ENCODE measurements at places on chromosomes 7 and 10. TPM values are rescaled to one million over a fixed set of nuclear protein-coding genes. Genes with fewer than 3 reads are reported as not detected.

Gene TAS2R41
- total RNA-seq: not detected

Gene CLDN3
- not detected for total RNA-seq

Gene LLCFC1
- total RNA-seq: not detected

Gene SPDYE1
- not detected for total RNA-seq

DNA sequence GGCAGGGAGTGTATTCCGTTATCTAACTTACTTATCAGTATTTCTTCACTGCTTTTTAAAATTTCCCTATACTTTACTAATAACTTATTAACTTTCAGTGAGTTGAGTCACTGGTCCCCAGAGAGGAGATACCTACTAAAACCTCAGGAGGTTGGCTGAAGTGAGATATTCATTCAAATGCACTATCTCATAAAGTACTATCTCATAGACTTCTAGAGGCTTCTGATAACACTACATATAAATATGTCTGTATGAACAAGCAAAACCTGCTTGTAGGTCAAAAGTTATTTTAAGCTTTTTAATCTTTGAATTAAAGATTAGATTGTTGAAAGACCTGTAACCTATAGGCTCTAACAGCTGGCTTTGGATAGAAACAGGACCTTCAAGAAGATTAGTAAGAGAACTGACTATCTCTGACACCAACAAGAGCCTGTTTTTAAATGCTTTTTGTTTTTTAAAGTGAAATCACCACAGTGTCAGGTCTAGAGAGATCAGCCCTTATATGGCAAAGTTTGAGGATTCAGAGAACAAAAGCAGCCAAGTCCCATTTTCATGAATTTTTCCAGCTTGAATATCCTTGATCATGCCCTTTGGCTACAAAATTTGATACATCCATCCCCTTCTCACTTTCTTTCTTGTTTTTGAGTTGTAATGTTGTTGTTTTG, 242.2 kb downstream of the ARL4A start:
- no peaks in the 10 kb centered on the region for H3K27me3 ChIP-seq
- H3K36me3 ChIP-seq: no peaks in the 10 kb centered on the region
- H3K4me3 ChIP-seq: no peak overlapping the region
- H3K4me1 ChIP-seq: peaks cover 4% of the 10 kb centered on the region
- no peak for DNase-seq
- H3K27ac ChIP-seq: no peak overlapping the region

- no peak overlapping the region for H3K4me3 ChIP-seq
- H3K27me3 ChIP-seq: no peaks in the 10 kb centered on the region
- no peak overlapping the region for H3K27ac ChIP-seq
- DNase-seq: no peak
- peaks cover 13% of the 10 kb centered on the region for H3K4me1 ChIP-seq
Observed at GRCh38 chr7:44112231-44112996, 8.3 kb downstream of the AEBP1 start.

- no peaks in the 10 kb centered on the region for H3K27me3 ChIP-seq
- H3K36me3 ChIP-seq: no peaks in the 10 kb centered on the region
- H3K4me3 ChIP-seq: no peak overlapping the region
Observed at GRCh38 chr7:110291430-110291829, 799.5 kb upstream of the LRRN3 start.

DNA sequence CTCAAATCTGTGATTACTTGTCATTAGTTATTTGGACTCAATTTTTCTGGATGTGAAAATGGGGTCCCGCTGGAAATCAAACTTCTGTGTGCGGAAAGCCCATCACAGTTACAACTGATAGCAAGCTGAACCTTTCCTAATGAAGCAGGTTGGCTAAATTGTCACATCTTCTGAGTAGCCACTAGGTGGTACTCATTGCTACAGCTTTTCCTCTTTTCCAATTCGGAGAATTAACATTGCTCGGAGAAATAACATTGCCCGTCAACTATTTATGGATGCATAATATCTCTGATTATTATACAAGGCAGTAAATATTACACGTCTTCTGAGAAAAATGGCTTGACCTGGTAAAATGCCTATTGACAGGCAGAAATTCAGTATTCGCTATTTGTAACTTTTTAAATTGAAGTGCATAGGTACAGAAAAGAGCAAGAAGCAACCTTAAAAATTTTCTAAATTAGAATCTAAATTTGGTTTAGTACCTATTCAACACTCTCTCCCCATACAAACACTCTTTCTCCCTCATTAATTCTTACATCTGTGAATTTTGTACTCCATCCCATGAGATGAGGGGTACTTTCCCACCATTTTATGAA, 17.3 kb upstream of the BLOC1S2 start:
- H3K4me1 ChIP-seq: no peaks in the 10 kb centered on the region
- H3K27me3 ChIP-seq: peaks cover 73% of the 10 kb centered on the region
- H3K4me3 ChIP-seq: no peak overlapping the region
- no peak for DNase-seq
- H3K27ac ChIP-seq: no peak overlapping the region

DNA sequence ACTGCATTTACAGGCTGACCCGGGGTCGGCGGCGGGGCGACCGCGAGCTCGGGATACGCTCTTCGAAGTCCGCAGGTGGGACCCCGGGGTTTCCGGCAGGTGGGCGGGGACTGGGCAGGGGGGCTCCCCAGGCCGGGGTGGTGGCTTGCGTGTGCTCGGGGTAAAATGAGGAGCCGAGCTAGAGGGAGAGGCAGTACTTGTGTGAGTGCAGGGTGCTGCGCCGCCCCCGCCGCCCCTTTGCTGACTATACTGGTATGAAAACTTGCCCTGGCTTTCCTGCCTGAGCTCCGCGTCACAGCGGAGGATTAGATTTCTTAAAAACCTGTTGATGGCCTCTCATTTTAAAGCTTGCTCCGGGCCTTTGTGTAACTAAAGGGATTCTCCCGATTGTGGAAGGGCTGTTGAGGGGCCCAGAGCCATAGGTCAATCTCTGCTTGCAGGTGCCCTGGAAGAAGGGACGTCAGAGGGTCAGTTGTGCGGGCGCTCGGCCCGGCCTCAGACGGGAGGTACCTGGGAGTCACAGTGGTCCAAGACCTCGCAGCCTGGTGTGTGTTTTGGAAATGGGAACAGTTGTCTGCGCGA, 488 bp downstream of the ARMC10 start:
- peak overlapping the region; percentile 94 for H3K4me3 ChIP-seq
- peaks cover 21% of the 10 kb centered on the region for H3K4me1 ChIP-seq
- H3K27ac ChIP-seq: peak overlapping the region; percentile 92
- H3K27me3 ChIP-seq: no peaks in the 10 kb centered on the region
- no peak for DNase-seq
- H3K36me3 ChIP-seq: peaks cover 4% of the 10 kb centered on the region

DNA sequence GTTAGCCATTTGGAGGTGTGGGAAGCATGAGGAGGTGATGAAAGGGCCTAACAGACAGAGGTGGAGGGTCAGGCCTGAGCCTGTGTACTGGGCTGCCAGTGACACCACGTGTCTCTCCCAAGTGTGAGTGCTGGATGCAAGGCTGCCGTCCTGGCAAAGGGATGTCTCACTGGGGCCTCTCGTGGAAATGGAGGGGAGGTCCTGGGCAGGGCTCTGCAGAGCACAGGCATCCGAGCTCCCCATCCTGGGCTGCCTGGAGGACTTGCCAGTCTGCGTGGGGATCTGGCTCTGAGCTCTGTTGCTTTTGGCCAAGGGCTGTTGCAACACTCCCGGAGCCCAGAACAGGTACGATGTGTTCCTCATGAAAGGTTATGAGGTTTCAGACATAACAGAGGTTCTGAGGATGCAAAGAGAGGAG, 77.3 kb downstream of the GRK5 start:
- H3K27ac ChIP-seq: peak overlapping the region; percentile 82
- no peak for DNase-seq
- H3K4me1 ChIP-seq: peaks cover 57% of the 10 kb centered on the region
- H3K36me3 ChIP-seq: peaks cover 4% of the 10 kb centered on the region
- H3K27me3 ChIP-seq: no peaks in the 10 kb centered on the region

All from osteocyte (in vitro differentiated cells).